ENCODE measurements at places on chromosomes 13 and 19.

- peak; percentile 69 for DNase-seq
Observed at GRCh38 chr19:47035127-47036096, 13.0 kb downstream of the TMEM160 start.

DNA sequence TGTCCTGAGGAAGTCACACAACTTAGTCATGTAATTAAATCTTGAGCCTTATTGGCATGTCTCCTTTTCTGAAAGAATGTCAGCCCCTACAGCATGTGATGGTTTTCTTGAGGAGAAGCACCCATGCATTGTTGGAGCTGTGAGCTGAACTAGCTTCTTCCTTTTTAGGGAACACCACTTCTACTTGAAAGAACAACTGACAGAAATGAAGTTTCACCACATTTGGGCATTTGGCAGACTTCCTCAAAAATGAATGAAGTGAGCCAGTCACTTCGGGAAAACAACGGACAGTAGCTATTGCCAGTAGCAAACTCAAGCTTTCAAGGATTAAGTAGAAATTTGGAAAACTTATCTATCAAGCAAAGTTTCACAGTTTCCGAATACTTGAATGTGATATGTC is 1351.3 kb downstream of the EFNB2 start:
- peak; percentile 18 for DNase-seq

GRCh38 chr13:30874111-30874510 is 32.0 kb upstream of the MEDAG start:
- DNase-seq, result no peak

GRCh38 chr19:2282062-2282861 is at the start of gene PEAK3:
PEAK3 (minus strand) TSS chr19:2282175; CDS start chr19:2280931, 1,244 bp downstream.
- DNase-seq, result peak; percentile 67

GRCh38 chr13:65836066-65836465 is 1394.1 kb downstream of the PCDH9 start:
- no peak for DNase-seq

- no peak for DNase-seq
Observed at GRCh38 chr19:48473161-48473966, 4.2 kb downstream of the CYTH2 start.

DNA sequence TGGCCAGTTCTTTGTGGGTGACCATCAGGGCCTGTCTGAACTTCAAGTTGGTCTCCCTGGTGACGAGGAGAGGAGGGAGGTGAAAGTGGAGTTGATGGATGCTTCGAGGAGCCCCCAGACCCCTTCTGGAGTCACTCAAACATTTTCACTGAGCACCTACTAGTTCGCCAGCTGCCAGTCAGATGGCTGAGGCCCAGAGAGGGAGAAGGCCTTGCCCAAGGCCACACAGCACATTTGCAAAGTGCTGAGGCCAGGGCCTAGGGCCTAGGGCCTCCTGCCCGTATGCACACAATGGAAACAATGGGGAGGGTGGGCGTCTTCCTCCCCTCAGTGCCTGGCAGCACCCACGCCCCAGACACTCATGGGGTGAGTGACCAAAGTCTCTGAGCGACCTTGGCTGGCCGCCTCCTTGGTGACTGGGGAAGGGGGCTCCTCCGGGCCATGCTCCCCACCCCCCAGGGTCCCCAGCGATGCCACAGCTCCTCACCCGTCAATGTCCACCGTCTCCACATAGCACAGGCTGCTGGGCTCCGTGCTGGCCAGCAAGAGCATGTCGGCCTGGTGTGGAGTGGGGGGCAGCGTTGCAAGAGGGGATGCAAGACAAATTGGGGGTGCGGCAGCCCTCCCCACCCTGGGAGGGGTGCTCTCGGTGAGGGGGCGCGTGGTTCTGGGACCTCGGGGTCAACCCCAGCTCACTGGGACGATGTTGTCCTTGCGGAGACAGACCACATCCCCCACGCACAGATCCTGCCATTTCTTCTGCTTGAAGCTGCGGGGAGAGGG is 6.5 kb downstream of the ATP8B3 start:
- no peak for DNase-seq

GRCh38 chr13:101258509-101258908 is 157.8 kb downstream of the NALCN start:
- DNase-seq, result no peak

DNA sequence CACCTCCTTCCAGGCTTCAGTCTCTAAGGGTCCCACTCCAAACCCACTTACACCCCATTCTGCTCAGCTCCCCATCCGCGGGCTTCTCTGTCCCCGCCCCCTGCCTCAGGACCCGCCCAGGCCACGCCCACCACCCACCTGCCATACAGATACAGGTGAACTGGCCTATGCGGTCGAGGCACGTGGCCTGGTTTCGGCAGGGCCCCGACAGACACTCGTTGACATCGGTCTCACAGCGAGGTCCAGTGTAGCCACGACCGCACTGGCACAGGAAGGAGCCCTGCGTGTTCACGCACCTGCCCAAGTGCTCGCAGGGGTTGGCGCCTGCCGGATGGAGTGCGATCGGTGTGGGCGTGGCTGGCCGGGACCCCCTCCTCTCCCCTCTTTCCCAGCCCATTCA is 11.9 kb downstream of the NOTCH3 start:
- no peak for DNase-seq

- peak; percentile 92 for DNase-seq
Observed at GRCh38 chr13:73598020-73598712, 536.0 kb downstream of the KLF12 start.

All from fibroblast of skin of back (primary cell).